Activated CD4-positive, CD25-positive, alpha-beta regulatory T cell treated with anti-CD3 and anti-CD28 coated beads, Interleukin-2, amount 50 U/mL, for 72 hours (primary cell): ENCODE measurements at places on chromosomes 1 and 21.

- DNase-seq, result no peak
These were observed 21.5 kb upstream of the ARHGAP29 start for GRCh38 chr1:94258873-94259331.

DNA sequence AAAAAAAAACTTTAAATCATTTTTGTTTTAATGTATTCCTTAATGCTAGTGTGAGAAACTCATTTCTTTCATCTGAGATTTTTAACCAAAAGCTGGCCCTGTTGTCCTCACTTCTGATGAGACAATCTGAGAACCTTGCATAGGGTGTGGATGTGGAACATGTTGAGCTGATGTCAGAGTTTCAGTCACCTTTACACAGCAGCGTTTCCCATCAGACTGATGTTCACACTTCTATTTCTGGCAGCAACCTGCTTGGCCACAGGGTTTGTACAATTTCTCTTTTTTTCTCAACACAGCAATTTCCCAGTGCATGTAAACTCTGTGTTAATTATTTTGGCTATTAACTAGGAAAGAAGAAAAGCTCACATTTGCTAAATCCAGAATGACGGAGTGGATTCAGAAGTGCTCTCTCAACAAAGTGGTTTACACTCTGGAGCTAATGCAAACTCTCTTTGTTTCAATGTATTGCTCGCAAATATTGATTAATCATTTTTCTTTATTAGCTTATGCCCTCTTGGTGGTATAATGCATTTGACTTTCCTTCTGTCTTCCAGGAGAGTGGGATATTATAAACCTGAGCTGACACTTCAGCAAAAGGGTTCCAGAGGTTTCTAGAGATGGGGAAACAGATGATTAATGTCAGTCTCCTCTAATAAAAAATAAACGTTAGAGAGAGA lies 70.5 kb upstream of the HSPA13 start:
- DNase-seq, result no peak

GRCh38 chr1:94611681-94612475 lies 70.3 kb upstream of the F3 start:
- no peak for DNase-seq

- no peak for DNase-seq
These were observed 30.6 kb downstream of the RABIF start for GRCh38 chr1:202858331-202858730.

DNA sequence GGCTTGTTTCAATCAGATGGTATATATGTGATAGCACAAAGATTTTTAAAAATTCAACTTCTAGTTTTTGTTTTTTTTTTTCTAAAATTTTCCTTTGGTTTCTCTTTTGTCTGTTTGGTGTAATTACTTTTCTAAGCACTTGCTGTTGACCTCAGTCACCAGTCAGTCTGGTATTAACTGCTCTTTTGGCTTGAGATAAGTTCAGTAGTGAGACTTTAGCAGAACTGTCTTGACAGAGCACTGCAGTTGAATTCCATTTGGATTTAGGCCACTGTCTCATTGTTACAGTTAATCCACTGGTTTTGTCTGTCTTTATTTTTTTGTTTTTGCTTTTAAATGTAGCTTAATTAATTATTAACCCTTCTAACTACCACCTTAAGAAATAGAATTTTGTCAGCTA lies 36.2 kb downstream of the OSBPL9 start:
- no peak for DNase-seq

- no peak for DNase-seq
These were observed 24.5 kb upstream of the COQ8A start for GRCh38 chr1:226915672-226915995.

GRCh38 chr1:182507685-182508084 lies 57.7 kb downstream of the RGSL1 start:
- DNase-seq, result no peak

- DNase-seq, result no peak
These were observed 3.4 kb upstream of the KCNN3 start for GRCh38 chr1:154873321-154873950.

DNA sequence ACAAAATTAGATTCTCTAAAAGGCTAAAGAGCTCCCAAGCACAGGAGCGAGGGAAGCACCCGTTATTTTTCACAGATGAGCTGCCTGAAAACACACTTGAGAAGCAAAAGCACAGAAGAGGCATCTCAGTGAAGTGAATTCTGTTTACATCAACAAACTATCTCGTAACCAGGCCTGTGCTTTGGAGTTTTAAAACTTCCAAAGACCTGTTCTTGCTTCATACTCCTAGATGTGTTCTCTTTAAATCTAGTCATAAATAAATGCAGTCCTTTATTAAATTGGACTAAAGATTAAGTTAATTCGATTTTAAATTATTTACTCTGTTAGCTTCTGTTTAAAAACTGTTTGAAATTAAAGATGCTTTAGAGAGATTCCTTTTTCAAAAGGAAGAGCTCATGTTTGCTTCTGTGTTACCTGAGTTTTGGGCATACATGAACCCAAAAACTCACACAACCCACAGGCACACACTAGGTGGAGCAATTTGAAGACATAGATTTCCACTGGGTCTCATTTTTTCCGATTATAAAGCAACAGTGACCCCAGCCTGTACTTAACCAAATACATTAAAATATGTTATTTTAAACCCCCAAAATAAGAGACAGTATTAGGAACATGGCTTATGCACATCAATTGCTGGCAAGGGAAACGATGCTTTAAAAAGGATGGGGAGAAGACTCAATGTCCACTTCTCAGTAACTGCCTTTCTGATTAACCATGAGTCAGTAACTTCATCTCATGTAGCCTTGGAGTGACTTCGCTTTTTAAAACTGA lies 648.2 kb downstream of the SMYD3 start:
- DNase-seq, result no peak

DNA sequence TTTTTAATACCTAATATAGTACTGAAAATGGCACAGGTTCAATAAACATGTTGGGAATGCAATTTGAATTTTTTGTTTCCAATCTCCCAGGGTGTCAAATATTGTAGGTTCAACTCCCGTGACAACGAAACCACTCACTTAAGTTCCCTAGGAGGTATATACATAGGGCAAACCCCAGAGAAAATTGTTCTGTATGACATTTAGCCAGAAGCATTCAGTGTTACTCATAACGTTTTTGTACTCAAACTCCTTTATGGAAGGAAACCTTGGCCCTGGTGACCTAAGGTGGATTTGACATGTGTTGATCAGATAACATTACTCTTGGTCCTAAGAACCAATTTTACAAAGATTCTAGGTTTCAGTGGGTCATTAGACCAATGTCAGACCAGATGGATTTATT lies 110.6 kb downstream of the USP25 start:
- no peak for DNase-seq

GRCh38 chr21:35052801-35053200 lies 3.7 kb upstream of the RUNX1 start:
- DNase-seq, result no peak

GRCh38 chr1:121518726-121519041 lies 333.9 kb downstream of the SRGAP2C start:
- DNase-seq, result no peak

- no peak for DNase-seq
These were observed 25.2 kb downstream of the CA6 start for GRCh38 chr1:8970870-8971337.

DNA sequence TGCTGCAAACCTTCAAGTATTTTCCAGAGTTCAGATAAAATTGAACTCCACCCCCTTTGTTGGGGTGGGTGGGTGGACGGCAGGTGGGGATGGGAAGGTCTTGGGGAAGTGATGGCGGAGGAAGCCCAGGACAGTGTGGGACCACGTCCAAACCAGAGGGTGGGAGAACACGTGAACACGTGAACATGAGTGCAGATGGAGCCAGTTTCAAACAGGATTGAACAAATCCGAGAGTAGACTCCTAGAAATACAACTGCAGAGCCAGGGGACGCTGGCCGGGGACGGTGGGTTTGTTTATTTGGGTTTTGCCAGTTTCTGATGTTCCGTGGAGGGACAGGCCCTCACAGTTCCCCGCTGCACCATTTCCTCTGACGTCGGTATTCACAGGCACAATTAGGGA lies 2.9 kb downstream of the KRTAP10-2 start:
- DNase-seq, result no peak

DNA sequence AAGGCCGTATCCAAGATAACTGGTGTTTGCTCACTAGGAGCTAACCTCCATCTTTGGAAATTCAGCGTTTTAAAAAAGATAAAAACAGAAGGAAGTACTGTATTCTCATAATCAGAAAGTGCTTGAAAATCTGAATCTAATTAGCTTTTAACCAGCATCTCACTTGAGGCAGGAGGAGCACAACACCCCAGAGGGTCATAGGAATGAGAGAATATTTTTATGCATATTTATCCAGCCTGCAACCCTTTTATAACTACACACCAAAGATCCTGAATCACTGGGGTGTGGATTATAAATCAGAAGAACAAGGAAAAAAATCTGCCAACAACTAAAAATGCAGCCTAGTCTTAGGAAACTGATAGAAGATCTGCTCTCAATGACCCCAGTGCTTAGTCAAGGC lies 68.0 kb upstream of the PTCH2 start:
- no peak for DNase-seq

GRCh38 chr1:22321917-22322316 lies 129.7 kb upstream of the ZBTB40 start:
- peak; percentile 8 for DNase-seq

DNA sequence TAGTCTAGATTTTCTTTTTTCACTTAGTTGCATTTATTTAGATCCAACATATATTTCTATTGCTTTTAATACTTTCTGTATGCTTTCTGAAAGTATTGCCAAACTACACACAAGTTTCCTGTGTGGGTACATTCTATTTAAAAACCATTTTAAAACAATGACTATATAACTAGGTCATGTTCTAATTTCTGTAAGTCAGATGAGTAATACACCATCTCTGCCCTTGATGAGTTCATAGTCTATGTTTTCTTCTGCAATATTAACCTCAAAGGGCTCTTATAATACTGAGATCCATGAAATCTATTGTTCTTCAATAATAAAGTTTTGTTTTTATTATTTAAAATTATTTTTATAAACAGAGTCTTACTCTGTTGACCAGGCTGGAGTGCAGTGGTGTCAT lies 68.3 kb downstream of the RNASEL start:
- no peak for DNase-seq

DNA sequence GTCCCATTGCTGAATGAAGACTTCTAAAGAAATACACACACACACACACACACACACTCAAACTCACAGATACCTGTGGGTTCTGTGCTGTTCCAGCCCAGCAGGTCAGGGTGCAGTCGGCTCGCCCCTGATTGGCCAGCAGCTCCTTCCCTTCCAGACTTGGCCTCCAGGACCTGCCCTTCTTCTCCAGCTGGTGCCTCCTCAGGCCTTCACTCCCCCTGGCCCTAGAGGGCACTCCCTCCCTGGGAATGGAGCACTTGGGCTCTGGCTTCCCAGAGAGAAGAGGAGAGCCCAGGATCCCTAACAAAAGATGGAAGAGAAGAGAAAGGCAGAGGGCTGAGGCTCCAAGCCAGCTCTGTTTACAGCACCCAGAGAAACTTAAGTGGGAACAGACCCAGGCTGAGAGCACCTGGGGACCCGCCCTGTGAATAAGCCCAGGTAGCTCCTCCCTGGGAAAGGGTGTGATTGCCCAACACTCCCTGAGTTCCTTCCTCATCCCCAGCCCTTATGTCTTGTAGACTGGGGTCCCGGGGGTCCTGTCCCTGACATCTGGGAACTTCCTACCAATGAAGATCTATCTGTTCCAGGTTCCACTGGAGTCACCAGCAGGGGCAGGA lies at the start of gene PGLYRP3:
TSS of gene PGLYRP3 (minus strand) at position 383 of the 617 bp plus-strand sequence. CDS start 2,287 bp downstream, outside the sequence.
- DNase-seq, result no peak

DNA sequence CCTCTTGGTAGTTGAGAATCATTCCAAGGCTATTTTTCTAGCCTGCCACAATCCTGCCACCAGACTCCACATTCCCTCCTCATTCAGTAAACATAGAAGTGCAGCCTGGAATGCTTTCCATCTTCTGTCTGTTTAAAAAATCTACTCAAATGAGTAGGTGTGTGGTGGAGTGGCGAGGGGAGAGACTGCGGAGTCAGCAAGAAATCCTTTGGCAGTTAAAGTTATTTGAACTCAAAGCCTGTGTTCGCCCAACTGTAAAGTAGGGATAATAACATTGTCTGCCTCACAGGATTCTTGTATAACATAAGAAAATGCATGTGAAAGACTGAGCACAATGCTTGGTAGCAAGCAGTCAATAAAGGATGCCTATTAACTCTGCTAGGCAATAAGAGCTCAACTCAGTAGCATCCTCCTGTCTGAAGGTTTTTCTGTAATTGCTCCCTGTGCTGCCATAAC lies 22.2 kb upstream of the DPT start:
- no peak for DNase-seq

- no peak for DNase-seq
These were observed 113.9 kb downstream of the ATP5PO start for GRCh38 chr21:33801424-33802405.

GRCh38 chr1:209202830-209203532 lies 380.5 kb upstream of the CAMK1G start:
- no peak for DNase-seq

- no peak for DNase-seq
These were observed 20.9 kb downstream of the SLC1A7 start for GRCh38 chr1:53121319-53122172.

GRCh38 chr21:38768471-38769063 lies 37.2 kb upstream of the ETS2 start:
- peak; percentile 36 for DNase-seq

DNA sequence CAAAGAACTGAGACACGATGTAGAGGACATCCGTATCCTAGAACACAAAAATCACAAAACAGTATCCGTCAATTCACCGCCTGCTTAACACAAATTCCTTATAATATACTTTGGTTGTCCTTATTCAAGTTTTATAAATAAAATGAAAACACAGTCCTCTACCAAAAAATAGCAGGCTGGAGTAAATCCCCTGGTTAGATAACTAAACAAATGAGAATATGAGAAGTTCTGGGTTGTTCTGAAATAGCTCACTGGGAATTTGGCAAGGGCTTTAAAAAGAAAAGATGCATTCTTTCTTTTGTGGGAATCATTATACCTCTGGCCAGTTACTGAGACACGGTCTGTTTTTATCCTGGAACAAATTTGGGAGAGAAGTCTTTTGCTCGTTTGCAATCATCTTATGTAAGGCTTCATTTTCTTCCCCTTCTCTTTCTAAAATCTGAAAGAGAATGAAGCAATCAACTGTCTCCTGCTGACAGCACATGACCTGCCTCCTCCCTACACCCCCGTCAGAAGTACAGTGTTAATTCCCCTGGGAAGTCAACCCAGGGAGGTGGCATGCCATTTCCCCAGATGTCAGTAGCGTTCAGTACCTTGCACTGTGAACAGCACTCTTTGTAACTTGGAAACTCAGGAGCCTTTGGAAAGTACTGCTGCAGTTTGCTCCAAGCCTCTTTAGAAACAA lies 37.1 kb upstream of the RAP1GAP start:
- no peak for DNase-seq

DNA sequence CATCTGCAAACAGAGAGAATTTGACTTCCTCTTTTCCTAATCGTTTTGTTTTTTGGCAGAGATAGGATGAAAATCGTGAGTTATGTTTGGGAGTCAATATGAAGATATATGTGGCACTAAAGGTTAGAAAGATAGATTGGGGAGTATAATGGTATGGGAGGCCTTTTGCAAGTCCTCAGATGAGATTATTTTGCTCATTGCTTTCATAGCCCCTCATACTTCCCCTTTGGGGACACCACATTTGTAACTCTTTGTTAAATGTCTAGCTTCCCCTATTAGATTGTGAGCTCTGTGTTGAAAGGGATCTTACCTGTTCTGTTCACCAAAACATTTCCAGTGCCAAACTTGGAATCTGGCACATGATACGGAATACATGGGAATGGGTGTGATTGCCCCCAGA lies 30.2 kb downstream of the RAVER2 start:
- DNase-seq, result no peak

- no peak for DNase-seq
These were observed 9.8 kb upstream of the VWA5B1 start for GRCh38 chr1:20280906-20281305.
